ENCODE measurements at places on chromosomes 4 and X. TPM values are rescaled to one million over a fixed set of nuclear protein-coding genes. Genes with fewer than 3 reads are reported as not detected.

- DNase-seq: no peak
Observed at GRCh38 chrX:36640232-36640631, 367.9 kb upstream of the FAM47C start.

- DNase-seq: no peak
Observed at GRCh38 chr4:71217688-71218087, 121.1 kb upstream of the SLC4A4 start.

DNA sequence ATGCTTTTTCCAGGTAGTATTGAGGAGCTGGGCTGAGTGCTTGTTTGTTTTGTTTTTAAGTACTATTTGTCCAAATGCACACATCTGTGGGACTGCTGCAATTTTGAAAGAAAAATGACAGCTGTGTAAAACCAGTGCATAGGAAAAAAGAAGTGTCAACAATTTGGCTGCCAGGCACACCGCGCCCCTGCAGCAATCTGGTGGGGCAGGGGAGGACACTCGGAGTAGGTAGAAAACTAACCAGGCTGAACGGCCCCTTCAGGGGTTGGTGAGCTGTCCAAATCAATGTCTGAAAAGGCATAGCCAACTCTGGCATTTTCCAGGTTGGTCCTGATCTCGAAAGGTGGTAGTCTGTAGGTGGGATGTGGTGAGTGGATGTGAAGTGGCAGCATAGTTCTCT, 1.1 kb downstream of the LDOC1 start:
- DNase-seq: no peak

TLR2 gene
- total RNA-seq: not detected

- DNase-seq: no peak
Observed at GRCh38 chr4:72358483-72358882, 210.5 kb downstream of the ADAMTS3 start.

OCRL gene
- total RNA-seq: 16.8 TPM

RPL34 gene
- 673 TPM for total RNA-seq

RRH gene
- total RNA-seq: not detected

DNA sequence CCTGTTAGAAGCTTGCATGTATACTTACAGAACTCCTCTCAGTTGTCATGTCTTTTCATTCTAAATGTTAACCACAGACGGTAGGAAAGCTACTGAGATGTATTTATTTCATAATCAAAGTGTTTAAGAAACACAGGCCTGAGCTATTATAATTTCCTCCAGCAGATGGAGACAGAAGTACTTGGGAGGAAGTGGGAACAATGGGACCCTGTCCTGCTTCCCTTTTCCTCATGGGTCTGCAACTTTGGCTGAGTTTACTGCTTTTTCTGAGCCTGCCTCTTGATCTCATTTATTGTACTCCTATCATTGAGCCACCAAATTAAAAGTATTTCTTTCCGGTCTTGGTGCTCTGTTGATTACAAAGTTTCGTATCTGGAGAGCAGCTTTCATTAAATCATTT, 67.7 kb upstream of the SPANXN2 start:
- no peak for DNase-seq

F9 gene
- not detected for total RNA-seq

GAB3 gene
- 0.95 TPM for total RNA-seq

GRCh38 chr4:41613386-41613785, 75.4 kb downstream of the LIMCH1 start:
- no peak for DNase-seq

DNA sequence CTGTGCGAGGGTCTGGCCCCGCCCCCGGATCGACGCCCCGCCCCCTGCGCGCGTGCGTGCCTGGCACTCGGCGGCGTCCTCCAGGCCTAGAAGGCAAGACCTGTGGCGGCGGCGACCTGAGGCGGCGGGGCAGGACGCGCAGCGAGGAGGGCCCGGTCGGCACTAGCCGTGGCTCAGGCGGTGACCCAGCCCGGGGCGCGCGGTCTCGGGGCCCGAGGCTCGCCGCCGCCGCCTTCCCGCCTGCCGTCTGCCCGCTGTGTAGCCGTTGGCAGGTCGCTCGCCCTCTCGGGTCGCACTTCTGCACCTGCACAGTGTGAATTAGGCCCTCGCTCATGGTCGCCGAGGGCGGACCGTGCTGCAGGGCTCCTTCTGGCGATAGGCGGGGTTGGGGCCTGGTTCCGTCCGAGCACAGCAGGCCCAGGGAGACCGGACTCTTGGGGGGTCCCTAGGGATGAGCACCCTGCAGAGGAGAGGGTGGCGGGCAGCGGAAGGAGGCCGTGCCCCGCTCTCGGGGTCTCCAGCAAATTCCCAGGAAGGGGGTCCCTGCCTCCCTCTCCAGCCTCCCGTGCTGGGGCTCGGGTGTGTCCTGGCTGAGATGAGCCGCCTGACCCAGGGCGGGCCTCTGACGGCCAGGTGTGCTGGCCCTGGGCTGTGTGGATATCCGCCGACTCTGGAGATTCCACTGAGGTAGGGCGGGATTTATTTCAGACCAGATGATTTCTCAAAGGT, 557 bp upstream of the FAM53A start:
- DNase-seq: no peak

DNA sequence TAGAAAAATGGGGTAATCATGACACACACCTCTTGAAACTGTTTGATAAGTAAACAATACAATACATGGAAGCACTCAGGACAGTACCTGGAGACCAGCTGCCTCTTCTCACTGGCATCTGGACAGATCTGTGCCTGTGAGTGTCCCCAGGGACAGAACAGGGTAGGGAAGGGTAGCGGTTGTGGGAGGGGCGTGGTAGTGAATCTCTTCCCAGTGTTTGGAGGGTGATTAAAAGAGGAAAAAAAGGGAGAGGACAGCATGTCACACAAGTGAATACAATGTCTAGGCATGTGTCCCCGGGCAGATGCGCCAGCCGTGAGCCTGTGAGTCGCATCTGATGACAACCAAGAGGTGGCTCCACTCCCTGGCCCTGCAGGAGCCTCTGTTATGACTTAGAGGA, 138.8 kb upstream of the MSX1 start:
- no peak for DNase-seq

GRCh38 chrX:42149765-42150164, 226.4 kb upstream of the CASK start:
- DNase-seq: no peak

- peak; percentile 45 for DNase-seq
Observed at GRCh38 chr4:83771113-83771705, 235.3 kb downstream of the GPAT3 start.
